Heart left ventricle (tissue), 16 donors: ENCODE measurements at places on chromosomes 2 and 18. TPM values are rescaled to one million over a fixed set of nuclear protein-coding genes. Genes with fewer than 3 reads are reported as not detected.

Gene TRABD2A
- total RNA-seq: 0.86 TPM

DNA sequence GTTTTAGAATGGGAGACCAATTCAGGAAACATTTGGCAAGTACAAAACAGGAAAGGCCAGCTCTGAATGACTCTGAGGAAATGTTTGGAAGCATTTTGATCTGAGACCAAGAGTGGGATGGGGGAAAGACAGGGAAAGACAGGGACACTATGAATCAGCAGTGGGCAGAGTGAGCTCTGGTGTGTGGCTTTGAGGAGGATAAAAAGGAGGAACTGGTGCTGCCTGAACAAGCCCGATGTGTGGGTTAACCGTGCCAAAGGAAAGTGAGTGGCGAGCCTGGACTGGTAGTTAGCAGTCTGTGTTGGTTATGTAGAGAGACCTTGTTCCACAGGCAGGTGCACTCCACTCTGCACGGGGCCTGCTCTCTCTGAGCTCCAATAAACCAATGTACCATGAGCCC, 5.3 kb downstream of the MFSD6 start:
- no peaks in the 10 kb centered on the region for H3K4me1 ChIP-seq
- no peak overlapping the region for H3K4me3 ChIP-seq
- no peak for DNase-seq
- no peaks in the 10 kb centered on the region for H3K36me3 ChIP-seq

DNA sequence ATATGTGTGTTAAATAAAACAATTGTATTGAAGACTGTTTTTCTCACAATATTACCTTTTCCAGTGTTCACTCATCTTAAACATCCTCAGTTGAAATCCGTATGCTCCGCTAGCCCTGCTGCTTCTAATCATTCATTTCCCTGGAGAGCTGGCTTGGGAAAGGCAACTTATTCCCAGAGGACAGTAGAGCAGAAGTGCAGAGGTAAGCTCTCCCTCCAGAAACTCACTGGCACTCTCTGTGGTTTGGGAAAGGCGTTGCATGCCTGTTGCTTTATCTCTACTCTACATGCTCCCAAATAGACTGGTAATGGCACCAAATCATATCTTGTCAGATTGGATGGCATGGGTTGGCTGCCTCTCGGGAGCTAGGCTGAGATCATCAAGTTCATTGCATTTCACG, 117.1 kb upstream of the BOD1L2 start:
- no peaks in the 10 kb centered on the region for H3K27me3 ChIP-seq
- H3K4me3 ChIP-seq: no peak overlapping the region
- no peak overlapping the region for H3K27ac ChIP-seq
- no peak for DNase-seq
- H3K36me3 ChIP-seq: peaks cover 48% of the 10 kb centered on the region

DNA sequence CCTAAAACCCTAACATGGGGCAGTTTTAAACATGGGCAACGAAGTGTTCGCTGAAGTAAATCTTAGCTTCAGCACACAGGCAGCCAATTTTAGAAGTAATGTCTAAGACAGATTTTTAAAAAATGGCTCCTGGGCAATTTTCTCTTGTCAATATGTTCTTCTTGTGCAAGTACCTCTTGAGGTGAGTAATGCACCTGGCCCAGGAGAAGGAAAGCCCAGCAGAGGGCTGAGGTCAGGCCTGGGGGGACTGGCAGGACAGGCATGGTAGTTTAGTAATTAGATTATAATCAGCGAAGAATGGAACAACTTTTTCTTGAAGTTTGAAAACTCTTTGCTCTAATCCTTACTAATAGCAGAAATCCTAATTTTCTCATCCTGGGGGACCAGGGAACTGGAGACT, 77.6 kb downstream of the SPRED2 start:
- no peaks in the 10 kb centered on the region for H3K36me3 ChIP-seq
- no peak overlapping the region for H3K4me3 ChIP-seq
- no peak overlapping the region for H3K27ac ChIP-seq
- H3K27me3 ChIP-seq: no peaks in the 10 kb centered on the region

- H3K4me1 ChIP-seq: no peaks in the 10 kb centered on the region
- H3K4me3 ChIP-seq: no peak overlapping the region
- no peaks in the 10 kb centered on the region for H3K27me3 ChIP-seq
- H3K36me3 ChIP-seq: no peaks in the 10 kb centered on the region
- no peak for DNase-seq
- no peak overlapping the region for H3K27ac ChIP-seq
Measured at GRCh38 chr2:69168144-69168813, 155.3 kb downstream of the ANTXR1 start.

DNA sequence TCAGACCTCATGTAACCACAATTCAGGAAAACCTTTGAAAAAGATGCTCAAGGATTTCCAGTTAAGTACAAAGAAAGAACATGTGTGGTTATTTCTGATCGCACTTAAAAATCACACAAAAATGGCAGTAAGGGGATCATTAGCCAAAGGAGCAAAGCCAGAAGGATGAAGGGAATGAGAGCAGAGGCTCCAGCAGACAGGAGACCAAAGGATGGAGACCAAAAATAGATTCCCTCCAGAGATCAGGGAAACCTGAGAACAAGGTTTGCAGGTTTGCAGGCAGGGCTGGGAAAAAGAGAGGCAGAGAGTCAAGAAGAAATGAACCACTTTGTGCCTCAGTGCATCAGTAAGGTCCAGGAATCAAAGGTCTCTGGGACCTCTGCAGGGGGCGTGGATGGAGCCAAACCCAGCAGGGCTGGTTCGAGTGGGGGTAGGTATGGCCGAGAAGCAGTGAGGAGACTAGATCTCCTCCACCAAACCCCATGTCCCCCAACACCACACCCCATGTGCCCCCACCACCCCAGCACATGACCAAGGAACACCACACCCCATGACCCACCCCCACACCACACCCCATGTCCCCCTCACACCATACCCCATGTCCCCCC, 98.5 kb upstream of the GPC1 start:
- H3K27me3 ChIP-seq: no peaks in the 10 kb centered on the region
- no peaks in the 10 kb centered on the region for H3K36me3 ChIP-seq
- H3K4me1 ChIP-seq: no peaks in the 10 kb centered on the region
- H3K27ac ChIP-seq: no peak overlapping the region

DNA sequence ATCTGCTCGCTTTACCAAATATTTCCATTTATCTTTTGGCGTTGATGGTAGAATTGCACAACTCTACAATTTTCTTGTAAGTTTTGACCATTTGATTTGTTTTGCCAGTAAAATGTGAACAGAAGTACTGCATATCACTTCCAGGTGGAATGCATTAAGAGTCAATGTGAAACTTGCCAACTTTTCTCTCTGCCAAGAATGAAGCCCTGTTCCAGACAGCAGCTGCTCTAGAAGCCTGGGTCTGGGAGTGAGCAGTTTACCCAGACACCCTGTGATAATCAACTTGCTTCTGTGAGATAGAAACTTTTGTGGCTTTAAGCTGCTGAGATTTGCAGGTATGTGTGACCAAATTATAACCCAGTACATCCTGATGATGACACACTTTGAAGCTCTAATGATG, 115.9 kb upstream of the SYT4 start:
- no peak overlapping the region for H3K27ac ChIP-seq
- no peaks in the 10 kb centered on the region for H3K27me3 ChIP-seq
- no peak overlapping the region for H3K4me3 ChIP-seq
- H3K4me1 ChIP-seq: no peaks in the 10 kb centered on the region
- no peak for DNase-seq
- no peaks in the 10 kb centered on the region for H3K36me3 ChIP-seq
